ENCODE measurements at places on chromosomes 5 and 9.

DNA sequence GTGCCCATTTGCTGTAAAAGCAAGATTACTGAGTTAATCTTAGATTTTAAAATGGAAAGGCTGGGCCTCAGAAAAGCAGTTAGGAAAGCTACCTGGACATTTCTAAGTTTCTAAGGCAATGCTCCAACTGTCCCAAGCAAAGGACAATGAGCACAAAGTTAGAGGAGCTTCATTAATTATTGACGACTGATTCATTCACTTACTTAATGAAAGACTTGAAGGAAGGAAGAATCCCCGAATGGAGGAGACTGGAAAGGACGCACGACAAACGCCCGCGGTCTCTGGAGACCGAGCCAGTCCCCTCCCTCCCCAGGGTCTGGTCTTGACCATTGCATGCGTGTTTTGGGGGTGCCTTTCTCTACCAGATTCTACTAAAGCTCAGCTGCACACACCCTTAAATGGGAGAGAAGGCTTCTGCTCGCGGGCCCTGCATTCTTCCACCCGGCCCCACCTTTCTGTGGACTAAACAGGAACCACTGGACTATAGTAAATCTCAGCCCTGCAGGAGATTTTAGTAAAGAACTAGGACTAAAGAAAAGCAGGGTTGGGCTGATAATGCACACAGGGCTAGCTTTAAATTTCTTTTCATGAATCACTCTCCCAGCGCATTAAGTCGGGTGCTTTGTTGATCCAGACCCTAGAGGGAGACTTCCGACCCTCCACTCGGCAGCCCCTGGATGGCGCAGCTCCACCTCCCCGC lies 44.8 kb downstream of the CTSL start:
- DNase-seq, result no peak

GRCh38 chr5:147547730-147548129 lies 37.9 kb upstream of the DPYSL3 start:
- DNase-seq, result no peak

DNA sequence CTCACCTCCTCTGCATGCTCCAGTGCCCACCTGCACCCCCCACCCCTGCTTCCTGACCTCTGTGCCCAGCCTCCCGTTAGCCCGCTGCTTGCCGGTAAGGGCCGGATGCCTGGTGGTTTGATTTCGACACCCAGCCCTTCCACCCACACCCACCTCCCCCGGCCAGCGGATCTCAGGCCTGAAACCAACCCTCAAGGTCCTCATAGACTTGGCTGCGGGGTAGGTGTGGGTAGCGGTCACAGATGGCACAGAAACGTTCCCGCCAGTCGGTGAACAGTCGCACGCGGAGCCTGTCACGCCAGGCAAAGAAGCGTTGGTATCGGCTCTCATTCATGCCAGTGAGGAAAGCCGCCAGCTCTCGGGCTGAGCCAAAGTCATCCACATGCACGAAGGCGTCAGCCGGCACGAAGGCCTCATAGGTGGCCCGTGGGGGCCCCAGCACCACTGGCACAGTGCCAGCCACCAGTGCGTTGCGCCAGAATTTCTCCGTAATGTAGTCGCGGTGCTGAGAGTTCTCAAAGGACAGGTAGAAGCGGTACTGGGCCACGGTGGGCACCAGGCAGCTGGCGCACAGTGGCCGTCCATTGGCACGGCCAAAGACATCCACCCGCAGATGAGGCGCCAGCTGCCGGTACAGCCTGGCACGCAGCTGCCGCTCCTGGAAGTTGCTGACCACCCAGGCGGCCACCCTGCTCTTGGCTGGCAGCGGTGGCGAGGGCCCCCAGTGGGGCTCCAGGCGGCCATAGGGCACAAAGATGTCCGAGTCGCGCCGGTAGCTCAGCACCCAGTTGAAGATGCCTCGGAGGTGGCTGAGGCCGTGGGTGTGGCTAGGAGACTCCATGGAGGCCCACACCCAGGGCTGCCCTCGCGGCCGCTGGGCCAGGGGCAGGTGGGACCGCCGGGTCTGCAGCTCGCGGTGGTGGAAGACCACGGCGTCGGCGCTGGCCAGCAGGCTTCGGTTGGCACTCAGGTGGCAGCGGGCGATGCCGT lies 1.1 kb downstream of the FUT7 start:
- no peak for DNase-seq

GRCh38 chr5:56169281-56169680 lies 63.8 kb downstream of the ANKRD55 start:
- no peak for DNase-seq

DNA sequence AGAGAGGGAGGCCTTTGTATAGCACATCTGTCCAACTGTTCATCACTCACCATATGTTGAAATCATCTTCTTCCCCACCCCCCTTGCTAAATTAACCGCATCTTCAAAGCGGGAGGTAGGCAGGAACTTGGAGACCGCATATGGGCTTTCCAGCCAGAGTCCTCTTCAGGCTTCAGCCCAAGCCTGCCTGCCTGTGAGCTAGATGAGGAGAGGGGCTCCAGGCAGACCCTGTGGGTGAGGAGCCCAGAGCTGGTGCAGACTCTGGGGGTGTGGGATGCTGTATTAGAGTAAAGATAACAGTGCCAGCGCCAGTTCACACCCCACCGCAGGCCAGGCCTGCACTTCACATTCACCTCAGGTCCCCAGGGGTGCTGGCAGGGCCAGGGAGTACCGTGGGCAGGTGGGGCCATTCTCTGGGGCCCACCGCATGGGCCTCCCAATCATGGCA lies 16.2 kb downstream of the PRRC2B start:
- no peak for DNase-seq

DNA sequence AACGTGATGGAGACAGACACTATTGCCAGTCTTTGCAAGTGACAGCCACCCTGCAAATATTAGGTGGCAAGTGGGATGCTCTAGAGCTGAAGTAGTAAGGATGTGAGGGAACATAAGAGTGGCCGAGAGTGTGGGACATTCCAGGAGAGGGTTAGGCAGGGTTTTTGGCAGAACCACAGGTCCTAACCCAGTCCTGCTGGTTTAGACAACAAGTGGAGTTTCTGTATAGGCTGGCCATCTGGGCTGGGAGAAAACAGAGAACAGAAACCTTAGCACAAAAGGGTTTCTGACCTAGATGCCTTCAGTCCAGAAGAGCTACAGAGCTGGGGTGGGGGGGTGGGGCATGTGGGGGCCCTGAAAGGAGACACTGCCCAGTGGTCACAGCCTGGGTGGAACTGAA lies 107.4 kb downstream of the TMEM174 start:
- DNase-seq, result no peak

- DNase-seq, result no peak
These were observed 1.2 kb downstream of the TNFSF8 start for GRCh38 chr9:114929201-114929600.

GRCh38 chr5:144812763-144813162 lies 642.1 kb downstream of the KCTD16 start:
- no peak for DNase-seq

DNA sequence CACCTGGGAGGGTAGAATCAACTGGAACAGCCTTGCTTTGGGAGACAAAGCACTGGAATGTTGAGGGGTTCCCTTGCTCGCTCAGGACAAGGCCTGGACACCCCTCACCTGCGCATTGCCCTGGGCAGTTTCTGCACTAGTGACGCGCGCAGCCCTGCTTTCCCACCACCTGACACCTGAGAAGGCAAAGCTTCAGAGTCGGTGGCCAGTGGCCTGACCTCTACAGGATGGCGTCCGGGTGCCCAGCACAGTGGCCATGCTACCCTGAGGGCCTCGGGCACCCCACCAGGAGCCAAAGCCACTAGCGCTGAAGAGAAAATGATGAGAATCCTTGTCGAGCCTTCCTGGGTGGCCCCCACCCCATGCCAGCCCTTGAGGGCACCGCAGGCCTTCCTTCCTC lies 161.3 kb downstream of the OLFM1 start:
- DNase-seq, result no peak

GRCh38 chr9:3299872-3300271 lies 225.9 kb downstream of the RFX3 start:
- DNase-seq, result peak; percentile 4

GRCh38 chr9:135275163-135275562 lies 187.7 kb downstream of the OLFM1 start:
- DNase-seq, result no peak

DNA sequence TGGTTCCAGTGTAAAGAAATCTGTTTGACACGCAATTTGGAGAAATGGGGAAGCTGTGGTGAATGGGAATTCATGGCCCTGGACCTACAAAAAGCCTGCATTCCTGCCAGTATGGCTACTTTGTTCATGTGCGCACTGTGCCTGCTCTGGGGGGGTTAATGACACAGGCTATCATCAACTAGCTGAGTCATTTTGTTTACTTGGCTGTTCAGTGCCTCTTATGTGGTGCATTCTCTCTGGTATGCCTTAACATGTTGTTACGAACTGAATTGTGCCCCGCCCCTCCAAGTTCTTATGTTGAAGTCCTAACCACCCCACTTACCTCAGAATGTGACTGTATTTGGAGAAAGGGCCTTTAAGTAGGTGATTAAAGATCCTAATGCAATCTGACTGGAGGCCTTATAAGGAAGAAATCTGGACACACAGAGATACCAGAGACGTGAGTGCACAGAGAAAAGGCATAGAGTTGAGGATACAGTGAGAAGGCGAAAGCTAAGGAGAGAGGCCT lies 20.4 kb upstream of the UBAP1 start:
- no peak for DNase-seq

GRCh38 chr9:18805386-18805785 lies 227.6 kb downstream of the SAXO1 start:
- no peak for DNase-seq

- DNase-seq, result no peak
These were observed 450 bp downstream of the GPBP1 start for GRCh38 chr5:57174128-57174889.

- no peak for DNase-seq
These were observed 15.2 kb upstream of the SELENOP start for GRCh38 chr5:42826757-42827515.

DNA sequence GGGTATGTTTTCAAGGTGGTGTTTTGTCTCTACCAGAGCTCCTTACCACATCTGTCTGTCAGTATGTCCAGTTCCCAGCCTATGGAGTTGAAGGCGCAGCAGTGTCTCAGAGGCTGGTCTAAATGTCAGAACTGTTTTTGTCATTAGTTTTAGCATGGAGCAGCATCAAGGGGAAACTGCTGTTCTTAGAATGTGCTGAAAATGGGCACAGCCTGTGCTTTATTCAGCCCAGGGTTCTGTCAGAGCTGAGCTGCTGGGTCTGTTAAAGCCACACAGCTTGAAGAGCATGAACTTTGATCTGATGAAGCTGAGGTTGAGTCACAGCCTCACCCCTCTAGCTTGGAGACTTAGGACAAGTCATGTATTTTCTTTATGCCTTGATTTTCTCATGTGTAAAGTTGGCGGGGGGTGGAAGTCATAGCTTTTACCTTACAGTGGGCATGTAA lies 71.9 kb downstream of the RALGPS1 start:
- DNase-seq, result no peak

- no peak for DNase-seq
These were observed 113.2 kb downstream of the JAKMIP2 start for GRCh38 chr5:147669169-147669869.

GRCh38 chr5:135514116-135514515 lies 21.6 kb downstream of the NEUROG1 start:
- DNase-seq, result no peak

DNA sequence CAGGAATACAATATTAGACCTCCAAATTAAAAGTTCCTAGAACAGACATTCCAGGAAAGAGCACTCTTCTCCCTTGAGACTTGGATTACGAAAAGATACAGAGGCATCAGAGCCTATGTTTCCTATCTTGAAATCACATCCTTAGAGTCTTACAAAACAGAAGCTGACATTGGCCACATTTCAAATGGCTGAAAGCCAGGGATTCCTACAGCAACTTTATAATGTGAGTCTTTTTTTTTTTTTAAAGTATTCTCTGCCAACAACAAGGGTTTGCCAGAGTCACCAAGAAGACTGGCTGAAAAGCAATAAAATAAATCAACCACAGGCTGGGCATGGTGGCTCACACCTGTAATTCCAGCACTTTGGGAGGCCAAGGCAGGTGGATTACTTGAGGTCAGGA lies 63.1 kb downstream of the TRPM6 start:
- no peak for DNase-seq

GRCh38 chr5:83199126-83199525 lies 121.8 kb downstream of the XRCC4 start:
- no peak for DNase-seq

DNA sequence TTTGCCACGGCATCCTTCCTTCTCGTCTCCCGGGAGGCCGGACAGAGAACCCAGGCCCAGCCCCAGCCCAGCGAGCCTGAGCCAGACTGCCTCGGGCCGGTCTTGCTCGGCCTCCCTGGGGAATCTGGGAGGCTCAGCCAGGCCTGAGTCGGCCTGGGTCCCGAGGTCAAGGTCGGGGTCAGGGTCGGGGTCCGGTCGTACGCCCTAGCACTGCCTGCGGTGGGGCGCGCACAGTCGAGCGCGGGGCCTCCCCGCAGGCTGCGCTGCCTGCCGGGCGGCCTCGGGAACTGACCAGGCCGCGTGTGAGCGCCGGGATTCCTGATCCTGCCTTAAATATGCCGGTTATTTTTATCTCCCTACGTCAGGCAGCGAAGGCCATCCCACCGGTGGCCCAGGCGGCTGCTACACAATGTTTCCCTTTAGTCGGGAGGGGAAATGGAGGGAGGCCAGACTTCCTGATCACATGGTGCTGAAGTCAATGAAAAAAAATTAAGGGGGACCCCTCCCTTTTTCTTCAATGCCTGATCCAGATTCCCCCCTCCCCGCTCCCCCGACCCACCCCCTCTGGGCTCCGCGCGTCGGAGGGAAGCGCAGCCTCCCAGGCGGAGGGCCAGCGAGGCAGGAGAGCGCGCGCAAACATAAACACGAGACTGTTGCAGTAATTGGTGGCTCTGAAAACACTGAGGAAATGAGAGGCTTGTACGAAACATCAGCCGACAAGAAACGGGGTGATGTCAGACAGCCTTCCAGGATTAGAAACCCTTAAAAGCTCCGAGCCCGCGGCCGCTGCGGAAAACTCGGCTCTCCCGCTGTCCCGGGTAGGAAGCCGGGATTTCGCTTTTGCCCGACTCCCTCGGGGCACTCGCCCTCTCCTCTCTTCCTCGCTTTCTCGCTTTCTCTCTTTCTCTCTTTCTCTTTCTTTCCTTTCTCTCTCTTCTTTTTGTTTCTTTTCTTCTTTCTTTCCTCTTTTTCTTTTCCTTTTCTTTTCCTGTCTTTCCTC lies 148.2 kb upstream of the KLF4 start:
- DNase-seq, result peak; percentile 33

Measured in GM12892 (cell line).